ENCODE measurements at places on chromosomes 1 and 21.

DNA sequence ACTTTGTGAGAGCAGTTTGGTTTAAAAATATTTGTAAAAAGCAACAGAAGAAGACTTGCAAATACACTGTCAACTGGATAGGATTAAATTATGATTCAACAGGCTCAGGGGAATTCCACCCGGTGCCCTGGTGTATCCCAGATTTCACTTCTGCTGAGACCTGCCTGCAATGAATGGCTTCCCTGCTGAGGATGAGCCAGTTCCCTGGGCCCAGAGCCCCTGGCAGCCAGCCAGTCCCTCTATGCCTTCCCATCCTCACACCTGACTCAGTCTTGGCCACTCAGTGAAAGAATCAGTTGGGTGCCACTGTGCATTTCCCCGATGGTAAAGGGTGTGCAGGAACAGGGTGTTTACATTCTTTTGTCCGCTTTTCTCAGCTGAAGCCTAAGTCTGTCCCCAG, 64.4 kb downstream of the KCTD3 start:
- DNase-seq: no peak

DNA sequence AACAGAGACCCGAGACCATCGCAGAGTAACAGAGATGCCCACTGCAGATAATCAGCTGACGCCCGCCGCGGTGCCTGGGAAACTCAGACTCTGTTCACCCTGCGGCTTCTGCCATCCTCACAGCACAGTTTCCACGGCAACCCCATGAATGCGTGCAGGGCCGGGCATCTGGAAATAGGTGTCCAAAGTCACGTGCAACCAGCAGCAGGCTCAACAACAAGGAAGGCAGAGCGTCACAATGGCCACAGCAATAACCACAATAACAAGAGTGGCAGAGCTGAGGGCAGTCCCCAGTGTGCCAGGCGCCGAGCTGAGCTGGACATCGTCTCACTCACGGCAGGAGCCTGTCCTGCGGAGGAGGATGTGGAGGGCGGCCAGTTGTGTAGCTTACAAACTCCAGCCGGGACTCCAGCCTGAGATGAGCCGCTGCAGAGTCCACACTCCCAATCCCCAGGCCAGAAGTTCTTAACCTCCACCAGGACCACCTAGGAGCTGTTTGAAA, 102.0 kb downstream of the CRYAA start:
- no peak for DNase-seq

GRCh38 chr1:213035573-213035972, 15.5 kb upstream of the RPS6KC1 start:
- DNase-seq: no peak

DNA sequence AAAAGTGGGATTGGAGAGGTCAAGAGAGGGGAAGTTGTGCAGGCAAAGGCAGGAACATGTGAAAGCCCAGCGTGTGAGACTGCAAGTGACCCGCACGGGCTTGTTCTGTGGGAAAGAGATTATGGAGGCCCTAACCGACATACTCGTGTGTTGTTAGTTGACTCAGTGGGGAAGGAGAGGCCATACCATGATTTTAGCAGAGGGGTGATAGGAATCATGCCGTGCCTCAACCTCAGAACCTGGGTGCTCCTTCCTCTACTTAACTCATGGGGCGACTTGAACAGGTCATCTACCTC, 19.3 kb downstream of the PGLYRP3 start:
- no peak for DNase-seq

GRCh38 chr1:87435484-87435883, 106.8 kb downstream of the LMO4 start:
- peak; percentile 3 for DNase-seq

DNA sequence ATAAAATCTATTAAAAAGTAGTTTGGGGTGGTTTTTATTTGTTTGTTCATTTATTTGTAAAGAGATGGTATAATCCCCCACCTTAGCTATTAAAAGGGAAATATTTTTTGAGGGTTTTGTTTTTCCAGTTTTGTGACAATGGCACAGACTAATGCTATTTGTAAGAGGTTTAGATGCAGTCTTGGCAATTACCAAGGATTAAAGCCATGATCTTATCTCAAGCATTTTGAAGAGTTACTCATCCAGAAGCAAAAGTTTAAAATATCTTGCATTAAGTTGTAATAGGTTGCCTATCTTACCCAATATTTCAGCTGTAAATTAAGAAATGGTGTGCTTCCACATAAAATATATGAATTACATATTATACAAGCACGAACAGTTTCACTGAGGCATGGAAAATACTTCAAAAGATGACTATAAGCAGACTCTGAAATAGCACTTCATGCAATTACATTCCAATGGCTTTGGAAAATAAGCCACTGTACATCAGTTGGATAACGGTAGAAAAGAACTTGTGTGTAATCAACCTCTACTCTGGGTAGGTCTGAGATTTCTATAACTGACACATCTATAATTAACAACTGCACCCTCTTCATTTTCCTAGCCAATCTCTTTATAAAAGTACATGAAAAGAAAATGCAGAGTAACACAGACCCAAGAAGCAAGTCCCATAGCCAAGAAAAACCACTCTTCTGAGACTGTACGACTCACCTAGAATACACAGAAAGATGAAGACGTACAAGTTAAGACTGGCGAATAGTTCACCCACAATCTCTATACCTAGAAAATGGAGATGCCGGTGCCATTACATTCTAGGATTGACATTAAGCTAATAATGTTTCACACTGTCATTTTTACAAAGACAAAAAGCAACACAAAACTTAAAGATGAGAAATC, 95.2 kb downstream of the PTPN14 start:
- no peak for DNase-seq

DNA sequence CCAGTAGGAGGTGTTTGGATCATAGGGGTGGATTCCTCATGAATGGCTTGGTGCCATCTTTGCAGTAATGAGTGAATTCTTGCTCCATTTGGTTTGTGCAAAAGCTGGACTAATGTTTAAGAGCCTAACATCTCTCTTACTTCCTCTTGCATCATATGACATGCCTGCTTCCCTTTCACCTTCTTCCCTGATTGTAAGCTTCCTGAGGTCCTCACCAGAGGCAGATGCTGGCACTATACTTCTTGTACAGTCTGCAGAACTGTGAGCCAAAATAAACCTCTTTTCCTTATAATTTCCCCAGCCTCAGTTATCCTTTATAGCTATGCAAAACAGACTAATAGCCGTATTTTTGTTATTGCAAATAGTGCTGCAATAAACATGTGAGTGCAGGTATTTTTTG, 8.1 kb downstream of the PRSS38 start:
- no peak for DNase-seq

- no peak for DNase-seq
Observed at GRCh38 chr1:109243221-109243620, 6.1 kb upstream of the CELSR2 start.

DNA sequence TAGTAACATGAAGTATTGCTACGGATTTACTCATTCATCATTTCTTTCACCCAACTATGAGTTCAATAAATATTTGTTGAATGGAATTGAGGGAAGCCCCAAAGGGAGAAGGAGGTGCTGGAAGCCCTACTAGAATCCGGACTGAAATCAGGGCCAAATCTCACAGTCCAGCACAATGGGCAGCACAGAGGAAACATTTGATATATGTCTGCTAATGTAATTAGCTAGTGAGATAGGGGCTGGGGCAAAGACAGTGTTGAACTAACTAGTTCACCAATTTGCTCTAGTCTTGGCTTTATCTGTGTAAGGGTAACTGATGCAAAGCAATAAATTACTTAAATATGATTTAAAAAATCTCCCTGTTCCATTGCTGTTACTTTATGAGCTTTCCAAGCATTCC, 26.1 kb upstream of the SLC30A1 start:
- no peak for DNase-seq

- no peak for DNase-seq
Observed at GRCh38 chr1:63671514-63671913, 78.3 kb downstream of the PGM1 start.

DNA sequence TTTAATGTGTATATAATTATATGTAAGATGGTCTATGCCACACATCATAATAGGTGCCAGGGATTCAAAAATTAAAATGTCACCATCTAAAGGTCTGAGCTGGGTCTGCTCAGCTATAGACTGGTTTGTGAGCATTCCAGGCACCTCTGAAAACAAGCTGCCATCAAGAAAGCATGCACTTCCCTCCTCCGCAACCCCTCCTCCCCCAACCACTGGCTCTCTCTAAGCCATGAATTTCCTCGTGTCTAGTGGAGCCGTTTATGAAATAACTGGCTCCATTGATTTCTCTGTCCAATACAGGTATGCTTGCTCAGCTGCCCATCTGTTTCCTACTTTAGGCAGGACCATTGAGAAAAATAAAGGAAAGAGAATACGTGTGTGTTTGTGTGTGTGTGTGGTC, 522.6 kb upstream of the PLXNA2 start:
- no peak for DNase-seq

Data from stimulated activated CD4-positive, alpha-beta T cell treated with anti-CD3 and anti-CD28 coated beads, Interleukin-15, amount 100 ng/mL, for 24 hours (primary cell).